ENCODE measurements at places on chromosomes 6 and 20. TPM values are rescaled to one million over a fixed set of nuclear protein-coding genes. Genes with fewer than 3 reads are reported as not detected.

DNA sequence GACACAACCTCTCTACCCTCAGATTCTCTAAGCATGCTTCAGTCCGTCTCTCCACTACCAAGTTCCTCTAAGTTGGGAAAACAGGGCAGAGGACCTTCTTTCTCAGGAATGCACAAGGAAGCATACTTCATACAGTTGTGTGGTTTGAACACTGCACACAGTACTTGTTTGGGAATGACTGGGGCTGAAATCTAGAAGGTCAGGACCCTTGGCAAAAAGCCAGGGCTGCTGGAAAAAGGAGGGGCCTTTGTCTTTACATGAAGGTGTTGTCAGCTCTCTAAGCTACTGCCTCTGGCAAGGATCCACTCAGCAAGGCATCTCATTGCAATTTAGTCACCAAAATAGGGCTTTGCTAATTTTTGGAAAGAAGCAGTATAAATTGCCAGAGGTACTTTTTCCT, 20.7 kb upstream of the HEY2 start:
- no peak for DNase-seq

- no peak for DNase-seq
These were observed 5.1 kb upstream of the SNAP25 start for GRCh38 chr20:10213526-10213925.

Gene SEL1L2
- 0.43 TPM for total RNA-seq

Gene CAGE1
- not detected for total RNA-seq

DNA sequence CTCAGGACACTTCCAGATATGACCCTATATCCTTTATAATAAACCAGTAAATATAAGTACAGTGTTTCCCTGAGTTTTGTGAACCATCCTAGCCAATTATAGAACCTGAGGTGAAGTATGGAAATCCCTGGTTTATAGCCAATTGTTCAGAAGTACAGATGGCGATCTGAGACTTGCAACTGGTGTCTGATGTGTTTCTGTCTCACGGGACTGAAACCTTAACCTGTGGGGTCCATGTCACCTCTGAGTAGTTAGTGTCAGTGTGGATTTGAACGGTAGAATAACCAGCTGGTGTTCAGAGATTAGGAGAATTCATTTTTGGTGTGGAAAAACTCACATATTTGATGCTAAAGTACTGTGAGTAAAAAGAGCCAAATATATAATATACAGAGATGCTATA, 606.6 kb downstream of the MAFB start:
- no peak for DNase-seq

DNA sequence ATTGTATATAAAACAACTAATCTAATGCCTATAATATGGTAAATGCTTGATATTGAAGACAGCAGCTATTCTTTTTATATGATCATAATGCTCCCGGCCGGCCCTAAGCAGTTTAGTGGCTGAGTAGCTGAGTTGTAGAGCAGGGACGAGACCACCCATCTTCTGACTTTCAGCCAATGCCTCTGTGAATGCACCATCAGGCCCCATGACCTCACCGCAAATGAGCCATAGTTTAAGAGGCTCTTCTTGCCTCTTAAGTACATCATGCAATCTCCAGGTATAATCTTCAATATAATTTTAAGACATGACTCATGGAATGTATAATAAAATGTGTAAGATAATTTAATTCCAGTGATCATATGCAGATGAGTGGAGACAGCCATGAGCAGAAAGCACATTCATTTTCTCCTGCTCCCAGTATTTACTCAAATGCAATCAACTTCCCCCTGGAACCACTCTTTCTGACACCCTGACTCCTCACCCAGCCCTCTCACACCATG, 78.9 kb upstream of the SNX9 start:
- no peak for DNase-seq

- DNase-seq, result peak; percentile 94
These were observed 97.5 kb downstream of the ARMC2 start for GRCh38 chr6:108945681-108946159.

GRCh38 chr6:42726485-42727086, 4.2 kb upstream of the PRPH2 start:
- peak; percentile 75 for DNase-seq

DNA sequence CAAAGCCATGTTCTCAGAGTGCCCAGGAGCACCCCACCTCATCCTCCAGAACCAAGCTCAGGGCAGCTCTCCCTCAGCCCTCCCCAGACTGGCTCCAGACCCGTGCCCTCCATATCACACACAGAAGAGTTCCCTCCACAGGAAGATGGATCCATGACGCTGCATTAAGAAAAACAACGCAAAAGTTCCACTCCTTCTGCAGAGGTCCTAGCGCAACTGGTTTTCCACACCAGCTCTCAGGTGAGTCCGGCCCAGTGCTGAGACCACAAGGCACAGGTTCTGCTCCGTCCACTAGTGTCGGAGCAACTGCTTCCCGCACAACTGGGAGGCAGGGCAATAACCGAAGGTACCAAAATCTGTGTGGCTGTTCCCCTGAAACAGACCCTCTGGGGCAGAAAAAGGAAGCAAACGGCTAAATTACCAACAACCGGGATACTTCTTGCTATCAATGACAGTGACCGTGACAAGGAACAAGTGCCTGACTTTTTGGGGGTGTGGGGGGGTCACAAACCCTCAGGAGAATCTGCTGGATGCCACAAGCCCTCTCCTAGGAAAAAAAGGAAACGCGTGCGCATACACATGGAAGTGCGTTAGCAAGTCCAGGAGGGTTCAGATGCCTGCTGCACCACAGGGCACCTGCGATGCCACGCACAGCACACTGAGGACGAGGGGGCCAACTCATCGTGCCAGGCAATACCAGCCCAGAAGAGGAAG, 49.2 kb downstream of the MYH7B start:
- DNase-seq, result peak; percentile 15

Gene BMP7
- 23.2 TPM for total RNA-seq

GRCh38 chr20:62238569-62239277, 402 bp downstream of the OSBPL2 start:
- DNase-seq, result no peak

- no peak for DNase-seq
These were observed 5.8 kb upstream of the TBXT start for GRCh38 chr6:166173281-166173951.

- DNase-seq, result no peak
These were observed 124.6 kb downstream of the SLC23A2 start for GRCh38 chr20:4876731-4877130.

Gene FUT9
- not detected for total RNA-seq

Gene TPD52L1
- 43.5 TPM for total RNA-seq

DNA sequence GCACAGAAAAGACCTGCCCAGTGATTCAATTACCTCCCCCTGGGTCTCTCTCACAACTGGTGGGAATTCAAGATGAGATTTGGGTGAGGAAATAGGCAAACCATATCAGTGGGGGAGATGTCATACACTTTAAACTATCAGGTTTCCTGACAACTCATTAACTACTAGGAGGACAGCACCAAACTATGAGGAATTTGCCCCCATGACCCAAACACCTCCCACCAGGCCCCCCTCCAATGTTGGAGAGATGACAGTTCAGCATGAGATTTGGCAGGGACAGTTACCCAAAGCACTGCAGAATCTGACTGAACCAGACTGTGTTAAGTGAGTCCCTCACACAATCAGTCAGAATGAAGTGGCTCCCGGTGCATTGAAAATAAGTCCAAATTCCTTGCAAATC, 148.0 kb downstream of the TTLL2 start:
- no peak for DNase-seq

GRCh38 chr6:161279677-161280415, 6.0 kb upstream of the AGPAT4 start:
- DNase-seq, result no peak

DNA sequence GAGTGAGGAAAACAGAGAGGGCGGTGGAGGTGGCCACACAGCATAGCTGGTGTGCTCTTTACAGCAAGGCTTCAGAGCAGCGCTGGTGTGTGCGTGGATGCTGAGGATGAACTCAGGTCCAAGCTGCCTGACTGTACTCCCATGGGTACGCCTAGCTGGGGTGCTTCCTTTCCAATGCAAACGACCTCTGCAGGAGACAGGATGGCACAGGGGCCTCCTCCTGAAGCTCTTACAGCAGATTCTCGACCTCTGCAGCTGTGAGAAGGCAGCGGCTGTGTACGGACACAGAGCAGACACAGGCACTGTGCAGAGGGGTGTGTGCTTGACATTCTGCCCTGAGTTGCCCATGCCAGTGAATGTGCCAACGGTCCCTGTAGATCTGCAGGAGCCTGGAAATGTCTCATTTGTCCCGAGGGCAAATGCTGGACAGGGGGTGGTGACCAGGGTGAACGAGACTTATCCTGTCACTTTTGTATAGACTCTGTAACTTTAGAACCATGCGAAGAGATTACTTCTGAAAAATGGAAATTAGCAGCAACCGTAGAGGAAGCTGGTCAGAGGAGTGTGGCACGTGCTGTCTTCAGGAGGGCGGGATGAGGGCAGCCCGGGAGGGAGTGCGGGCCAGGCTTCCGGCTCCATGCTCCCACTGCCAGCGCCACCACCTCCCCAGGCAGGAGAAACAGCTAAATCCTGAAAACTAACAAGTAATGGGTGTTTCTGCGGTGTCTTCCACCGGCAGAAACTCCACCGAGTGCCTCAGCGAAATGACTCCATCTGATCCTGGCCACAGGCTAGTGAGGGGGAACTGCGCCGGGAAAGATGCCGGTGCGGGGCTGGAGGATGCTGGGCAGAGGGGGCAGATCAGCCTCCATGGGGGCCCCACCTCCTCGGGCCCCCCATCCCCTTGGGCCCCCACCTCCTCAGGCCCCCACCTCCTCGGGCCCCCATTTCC, 120.9 kb upstream of the RPS6KA2 start:
- no peak for DNase-seq

Gene TGM3
- not detected for total RNA-seq

Gene GTPBP2
- total RNA-seq, result 25.1 TPM

GRCh38 chr6:42117843-42118161, 24.6 kb downstream of the C6orf132 start:
- no peak for DNase-seq

- no peak for DNase-seq
These were observed at the start of gene C6orf141 for GRCh38 chr6:49550492-49551077. Gene C6orf141 (plus strand): TSS chr6:49550668. CDS start chr6:49550793, 125 bp downstream.

DNA sequence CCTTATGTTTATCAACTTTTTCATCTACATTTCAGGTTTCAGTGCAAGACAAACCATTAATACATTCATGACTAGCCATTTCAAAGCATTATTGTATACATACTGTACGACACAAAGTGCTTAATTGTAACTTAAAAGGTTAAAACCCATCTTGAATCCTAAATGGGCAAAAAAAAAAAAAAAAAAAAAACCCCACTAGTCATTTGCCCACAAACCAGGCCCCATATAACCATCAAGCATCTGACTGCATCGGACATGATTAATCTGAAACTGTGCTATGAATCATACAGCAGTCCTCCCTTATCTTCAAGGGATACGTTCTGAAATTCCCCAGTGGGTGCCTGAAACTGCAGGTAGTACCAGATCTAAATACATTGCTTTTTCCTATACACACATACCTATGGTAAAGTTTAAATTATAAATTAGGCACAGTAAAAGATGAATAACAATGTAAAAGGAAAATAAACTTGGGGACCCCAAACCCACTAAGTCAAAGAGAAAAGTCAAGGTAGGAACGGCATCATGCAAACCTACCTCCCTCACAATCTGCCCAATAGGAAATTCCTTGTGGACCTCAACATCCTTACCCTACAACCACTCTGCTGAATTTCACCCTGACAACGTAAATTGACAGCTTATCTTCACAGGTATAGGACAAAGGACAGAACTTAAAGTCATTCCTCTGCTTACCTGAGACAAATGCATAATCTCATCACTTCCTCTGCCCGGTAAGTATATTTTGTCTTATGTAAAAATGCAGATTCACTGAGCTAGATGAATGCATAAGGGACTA, 14.3 kb downstream of the B4GALT5 start:
- no peak for DNase-seq

Gene WDR27
- 9.0 TPM for total RNA-seq

- no peak for DNase-seq
These were observed 466.9 kb upstream of the NRSN1 start for GRCh38 chr6:23659125-23659524.

DNA sequence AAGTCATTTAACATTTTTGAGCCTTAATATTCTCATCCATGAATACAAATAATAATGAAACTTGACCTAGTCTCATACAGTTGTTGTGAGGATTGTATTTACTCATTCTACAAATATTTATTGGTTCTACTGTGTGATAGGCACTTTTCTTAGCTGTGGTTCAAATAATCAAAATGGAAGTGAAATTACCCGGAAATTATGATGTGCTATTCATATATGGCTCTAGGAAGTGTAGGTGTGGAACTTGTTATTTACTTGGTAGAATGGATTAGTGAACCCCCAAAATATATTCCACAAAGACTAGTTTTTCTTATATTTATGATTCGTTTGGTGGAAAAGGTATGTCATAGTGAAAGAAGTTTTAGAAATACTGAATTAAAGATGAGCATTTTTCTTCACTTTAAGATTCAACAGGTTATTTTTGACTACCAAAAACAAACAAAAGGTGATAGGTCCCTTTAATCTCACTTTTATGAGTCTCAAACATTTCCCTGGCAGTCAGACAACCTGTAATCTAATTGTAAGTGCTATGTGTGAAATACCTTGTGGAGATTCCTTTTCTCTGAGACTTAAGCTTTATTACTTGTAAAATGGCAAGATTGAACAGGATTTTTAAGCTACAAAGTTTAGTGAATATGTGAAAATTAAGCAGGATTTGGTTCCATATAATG, 77.8 kb downstream of the STXBP5 start:
- DNase-seq, result no peak

- no peak for DNase-seq
These were observed 8.7 kb downstream of the NUDT3 start for GRCh38 chr6:34383656-34384320.

GRCh38 chr6:22073516-22074198, 223.2 kb downstream of the PRL start:
- no peak for DNase-seq

GRCh38 chr20:23370873-23371272, 8.9 kb downstream of the GZF1 start:
- DNase-seq, result no peak

DNA sequence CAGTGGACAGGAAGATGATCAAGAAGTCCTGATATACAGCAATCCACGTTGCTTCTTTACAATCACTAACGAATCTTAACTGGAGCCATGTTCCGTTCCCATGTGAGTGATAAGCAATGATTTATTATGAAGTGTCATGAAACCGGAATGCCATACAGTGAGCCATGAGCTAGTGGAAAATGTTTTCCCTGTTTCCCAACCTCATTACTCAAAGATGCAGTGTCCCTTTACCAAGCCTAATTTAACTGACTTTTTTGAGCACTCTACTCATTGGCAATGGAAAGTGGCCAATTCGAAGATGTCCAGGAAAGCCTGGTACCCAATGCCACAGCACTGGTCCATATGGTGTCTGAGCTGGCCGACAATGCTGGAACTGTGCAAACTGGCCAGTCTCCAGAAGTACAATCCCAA, 148.3 kb downstream of the ZNF217 start:
- no peak for DNase-seq

DNA sequence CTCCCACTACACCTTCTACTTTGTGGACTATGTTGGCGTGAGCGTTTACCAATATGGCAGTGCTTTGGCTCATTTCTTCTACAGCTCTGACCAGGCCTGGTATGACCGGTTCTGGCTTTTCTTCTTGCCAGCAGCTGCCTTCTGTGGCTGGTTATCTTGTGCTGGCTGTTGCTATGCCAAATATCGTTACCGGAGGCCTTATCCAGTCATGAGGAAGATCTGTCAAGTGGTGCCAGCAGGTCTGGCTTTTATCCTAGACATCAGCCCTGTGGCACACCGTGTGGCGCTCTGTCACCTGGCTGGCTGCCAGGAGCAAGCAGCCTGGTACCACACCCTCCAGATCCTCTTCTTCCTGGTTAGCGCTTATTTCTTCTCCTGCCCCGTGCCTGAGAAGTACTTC, 16.5 kb upstream of the EFHC1 start:
- peak; percentile 60 for DNase-seq

Gene TCF15
- 13.4 TPM for total RNA-seq

Gene HLA-DRB5
- total RNA-seq, result 17.7 TPM
